Activated CD8-positive, alpha-beta T cell treated with anti-CD3 and anti-CD28 coated beads for 36 hours (primary cell): ENCODE measurements at places on chromosomes 4 and X. TPM values are rescaled to one million over a fixed set of nuclear protein-coding genes. Genes with fewer than 3 reads are reported as not detected.
A peak's percentile ranks its signal among the peaks of the same experiment; 100 is the strongest.

DNA sequence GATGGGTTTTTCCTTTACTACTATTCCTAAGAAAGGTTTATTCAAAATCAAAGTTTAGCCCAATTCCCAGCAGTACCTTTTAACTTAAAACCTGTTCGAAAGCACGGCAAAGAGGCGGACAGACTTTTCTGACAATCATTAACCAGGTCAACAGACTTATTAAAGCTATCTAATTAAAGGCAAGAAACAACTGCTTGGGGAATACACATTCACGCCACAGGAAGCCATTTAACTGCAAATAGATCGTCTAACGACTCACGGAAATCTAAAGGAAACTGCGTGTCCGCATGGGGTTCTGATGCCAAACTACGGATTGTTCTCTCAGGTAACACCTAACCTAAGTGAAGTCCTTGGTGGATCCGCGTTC lies 663 bp upstream of the USP53 start:
- DNase-seq = no peak

DNA sequence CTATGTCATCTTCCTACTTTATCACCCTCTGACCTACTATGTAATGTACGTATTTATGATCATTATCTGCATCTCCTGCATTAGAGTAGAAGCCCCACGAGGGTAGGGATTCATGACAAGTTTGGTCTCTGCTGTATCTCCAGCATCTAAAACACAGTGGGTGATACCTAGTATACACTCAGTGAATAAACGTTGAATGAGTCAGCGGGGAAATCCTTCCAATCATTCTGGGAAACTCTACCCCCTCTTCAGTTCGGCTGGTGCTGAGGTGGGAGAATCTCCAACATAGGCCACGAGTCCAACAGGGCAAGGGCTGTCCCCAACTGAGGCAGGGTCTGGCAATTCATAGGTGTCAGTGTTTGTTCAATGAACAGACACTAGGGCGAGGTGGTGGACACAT lies 74.4 kb upstream of the EFNB1 start:
- peak; percentile 2 for DNase-seq

- no peak for DNase-seq
Observed at GRCh38 chr4:57498251-57498650, 388.1 kb upstream of the IGFBP7 start.

DNA sequence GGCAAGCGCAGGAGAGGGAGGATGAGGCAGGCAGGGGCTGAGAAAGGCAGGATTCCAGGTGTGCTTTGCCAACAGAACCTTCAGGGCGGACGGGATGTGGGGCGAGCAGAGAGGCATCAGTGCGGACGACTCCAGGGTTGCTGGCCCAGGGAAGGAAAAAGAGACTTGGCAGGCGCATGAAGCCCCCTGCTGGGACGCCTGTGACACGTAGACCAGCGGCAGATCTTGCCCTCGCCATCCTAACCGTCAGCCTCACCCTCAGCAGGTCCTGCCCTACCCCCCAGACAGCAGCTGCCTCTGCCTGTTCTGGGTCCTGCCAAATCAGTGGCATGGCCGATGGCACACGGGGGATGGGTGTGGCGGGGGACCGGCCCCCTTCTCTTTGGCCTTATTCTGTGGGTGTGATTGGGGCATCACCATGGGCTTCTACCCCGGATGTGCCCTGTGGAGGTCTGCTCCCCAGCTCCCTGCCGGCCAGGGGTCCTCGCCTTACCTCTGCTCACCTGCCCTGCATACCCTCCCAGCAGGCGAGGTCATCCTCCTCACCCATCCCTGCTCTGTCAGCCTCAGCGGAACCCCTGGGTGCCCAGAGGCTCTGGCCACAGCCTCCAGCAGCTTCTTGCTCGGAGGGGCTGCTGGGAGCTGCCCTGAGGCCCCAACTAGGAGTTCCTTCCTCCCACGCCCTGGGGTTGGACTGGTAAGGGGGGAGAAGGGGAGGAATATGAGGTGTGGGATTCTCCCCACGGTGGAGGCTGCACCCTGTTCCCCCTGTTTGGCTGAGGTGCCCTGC lies 2.9 kb upstream of the SH3BP2 start:
- no peak for DNase-seq

GRCh38 chr4:6383009-6383404 lies 89.4 kb downstream of the PPP2R2C start:
- DNase-seq = no peak

- DNase-seq = peak; percentile 85
Observed at GRCh38 chrX:100636321-100636991, at the start of gene TSPAN6. Gene TSPAN6 (minus strand): TSS chrX:100636806. CDS start chrX:100636694, 112 bp downstream.

DNA sequence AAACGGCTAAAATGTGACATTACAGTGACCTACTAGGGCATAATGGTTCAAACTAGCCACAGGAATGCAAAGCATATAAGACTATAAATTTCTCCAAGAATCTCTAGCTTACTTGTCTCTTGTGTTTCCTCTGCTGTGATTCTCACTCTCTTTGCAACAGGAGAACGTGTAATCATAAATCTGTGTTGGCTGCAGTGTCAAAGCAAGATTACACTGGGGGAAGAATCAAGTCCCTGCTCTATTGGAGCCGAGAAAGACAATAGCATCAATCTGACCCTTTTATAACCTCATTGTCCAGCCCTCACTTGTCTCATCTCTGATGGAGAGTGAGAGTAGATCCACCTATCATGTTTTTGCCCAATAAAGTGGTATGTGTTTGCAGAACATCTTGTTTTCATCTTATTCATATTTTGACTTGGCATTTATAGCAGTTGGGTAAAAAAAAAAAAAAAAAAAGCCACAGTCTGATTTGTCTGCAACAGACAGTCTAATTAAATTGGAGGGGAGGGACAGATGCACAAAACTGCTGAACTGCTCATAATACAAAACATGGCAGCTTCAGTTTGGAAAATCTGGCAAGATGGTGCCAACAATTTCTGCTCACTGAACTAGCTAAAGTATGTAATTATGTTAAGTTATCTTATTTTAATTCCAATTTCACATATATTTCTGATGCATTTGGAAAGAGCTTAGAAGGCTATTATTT lies 165.0 kb upstream of the GABRA2 start:
- no peak for DNase-seq

DNA sequence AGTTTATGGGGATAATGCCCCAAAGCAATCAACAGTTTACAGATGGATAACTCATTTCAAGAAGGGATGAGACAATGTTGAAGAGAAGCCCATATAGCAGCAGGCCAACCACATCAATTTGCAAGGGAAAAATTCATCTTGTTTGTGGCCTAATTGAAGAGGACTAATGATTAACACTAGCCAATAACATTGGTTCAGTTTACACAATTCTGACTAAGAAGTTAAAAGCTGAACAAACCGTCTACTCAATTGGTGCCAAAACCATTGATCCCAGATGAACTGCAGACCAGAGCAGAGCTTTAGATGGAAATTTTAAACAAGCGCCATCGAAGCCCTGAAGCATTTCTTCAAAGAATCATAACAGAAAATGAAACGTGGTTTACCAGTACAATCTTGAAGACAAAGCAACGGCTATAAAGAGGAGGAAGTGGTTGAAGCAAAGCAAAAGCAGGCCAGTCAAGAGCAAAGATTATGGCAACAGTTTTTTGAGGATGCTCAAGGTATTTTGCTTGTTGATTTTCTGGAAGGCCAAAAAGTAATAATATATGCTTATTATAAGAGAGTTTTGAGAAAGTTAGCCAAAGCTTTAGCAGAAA lies 20.5 kb upstream of the BLTP1 start:
- peak; percentile 4 for DNase-seq

DNA sequence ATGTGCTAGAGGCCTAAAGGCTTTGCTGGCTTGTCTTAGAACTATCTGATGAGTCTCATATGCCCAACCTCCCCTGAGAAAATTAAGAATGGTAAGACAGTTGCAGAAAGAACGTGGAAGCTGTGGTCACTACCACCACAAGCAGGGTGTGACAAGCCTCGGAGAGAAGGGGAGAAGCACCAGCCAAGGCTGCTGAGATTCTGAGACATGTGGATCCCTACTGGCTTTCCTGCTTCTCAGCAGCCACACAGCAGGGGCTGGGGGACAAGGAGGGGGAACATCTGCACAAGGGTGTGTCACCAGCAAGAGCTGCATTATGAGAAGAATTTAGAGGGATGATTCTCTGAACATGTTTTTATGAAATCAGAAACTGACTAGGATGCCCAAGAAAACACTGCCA lies 19.4 kb downstream of the TAPT1 start:
- DNase-seq = peak; percentile 16

DNA sequence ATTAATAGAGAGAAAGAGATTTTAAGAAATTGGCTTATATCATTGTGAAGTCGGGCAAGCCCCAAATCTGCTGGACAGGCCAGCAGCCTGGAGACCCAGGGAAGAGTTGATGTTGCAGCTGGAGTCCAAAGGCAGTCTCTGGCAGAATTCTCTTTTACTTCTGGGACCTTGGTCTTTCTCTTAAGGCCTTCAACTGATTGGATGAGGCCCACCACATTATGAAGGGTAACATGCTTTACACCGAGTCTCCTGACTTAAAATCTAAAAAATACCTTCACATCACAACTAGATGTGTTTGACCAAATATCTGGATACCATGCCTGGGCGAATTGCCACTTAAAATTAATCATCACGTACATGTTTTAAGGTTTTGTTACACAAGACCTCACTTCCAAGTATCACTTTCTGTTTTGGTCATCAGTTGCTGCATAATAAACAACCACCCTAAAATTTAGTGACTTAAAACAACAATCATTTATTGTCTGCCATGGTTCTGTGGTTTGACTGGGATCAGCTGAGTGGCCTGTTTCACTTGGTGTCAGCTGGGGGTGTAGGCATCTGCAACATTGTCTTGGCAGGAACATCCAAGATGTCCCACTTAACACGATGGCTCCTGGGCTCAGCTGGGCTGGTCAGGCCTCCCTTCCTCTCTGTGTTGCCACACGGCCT lies 3.4 kb downstream of the CD38 start:
- DNase-seq = peak; percentile 68

GRCh38 chr4:153207567-153207966 lies 3.3 kb downstream of the TRIM2 start:
- no peak for DNase-seq

- no peak for DNase-seq
Observed at GRCh38 chr4:123649250-123649644, 252.7 kb downstream of the SPRY1 start.

DNA sequence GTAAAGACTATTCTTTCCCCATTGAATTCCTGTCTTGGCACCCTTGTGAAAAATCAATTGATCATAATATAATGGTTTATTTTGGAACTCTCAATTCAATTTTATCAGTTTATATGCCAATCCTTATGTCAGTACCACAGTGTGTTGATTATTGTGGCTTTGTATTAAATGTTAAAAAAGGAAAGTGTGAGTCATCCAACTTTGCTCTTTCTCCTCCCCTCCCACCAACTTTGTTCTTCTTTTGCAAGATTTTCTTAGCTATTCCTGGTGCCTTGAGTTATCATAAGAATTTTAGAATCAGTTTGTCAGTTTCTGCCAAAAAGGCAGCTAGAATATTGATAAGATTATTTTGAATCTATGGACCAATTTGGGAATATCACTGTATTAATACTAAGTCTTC lies 11.2 kb upstream of the RNF175 start:
- DNase-seq = no peak

DNA sequence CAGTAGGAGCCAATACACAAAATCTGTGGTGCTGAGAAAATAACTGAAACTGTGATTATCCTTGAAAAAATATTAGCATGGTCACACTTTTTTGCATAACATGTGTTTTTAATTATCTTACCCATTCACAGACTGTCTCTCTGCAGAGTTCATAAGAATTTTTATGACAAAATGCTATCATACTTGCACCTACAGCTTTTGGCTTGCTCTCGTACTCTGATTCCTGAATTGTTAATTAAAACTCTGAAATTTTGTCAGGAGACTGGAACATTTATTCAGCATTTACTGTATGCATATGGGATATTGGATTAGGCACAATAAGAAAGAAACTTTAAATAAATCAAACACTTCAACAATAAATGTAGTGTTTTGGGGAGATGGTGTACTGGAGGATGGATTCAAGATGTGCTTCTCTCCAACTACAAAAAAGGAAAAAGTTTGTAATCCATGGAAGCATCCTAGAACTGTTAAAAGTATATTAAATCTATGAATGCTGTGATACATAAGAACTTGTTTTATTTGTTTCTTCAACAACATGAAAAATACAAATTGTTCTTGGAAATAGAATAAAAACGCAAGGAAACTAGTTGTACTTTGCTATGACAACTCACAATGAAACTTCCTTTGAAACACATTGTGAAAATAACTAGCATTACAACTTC lies 260.5 kb downstream of the SPATA18 start:
- DNase-seq = no peak

DNA sequence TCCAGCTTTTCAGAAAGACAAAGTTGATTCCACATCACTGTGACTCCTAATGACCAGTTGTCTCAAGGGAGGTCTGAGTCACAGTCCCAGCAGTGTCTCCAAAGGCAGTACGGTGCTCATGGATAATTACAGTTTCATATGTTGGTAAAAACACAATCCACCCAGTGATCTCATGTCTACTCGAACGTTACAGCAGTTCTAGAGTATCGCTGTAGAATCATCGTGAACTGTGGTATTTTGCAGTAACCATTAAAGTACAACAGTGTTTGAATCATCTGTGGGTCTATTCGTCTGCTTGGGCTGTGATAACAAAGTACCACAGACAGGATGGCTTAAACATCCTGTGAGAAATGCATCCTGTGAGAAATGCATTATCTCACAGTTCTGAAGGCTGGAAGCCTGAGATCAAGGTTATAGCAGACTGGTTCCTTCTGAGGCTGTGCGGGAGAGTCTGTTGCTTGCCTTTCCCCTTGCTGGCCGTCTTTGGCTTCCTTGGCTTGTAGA lies 121.1 kb upstream of the SORBS2 start:
- no peak for DNase-seq

GRCh38 chr4:41632481-41633073 lies 94.6 kb downstream of the LIMCH1 start:
- DNase-seq = no peak

DNA sequence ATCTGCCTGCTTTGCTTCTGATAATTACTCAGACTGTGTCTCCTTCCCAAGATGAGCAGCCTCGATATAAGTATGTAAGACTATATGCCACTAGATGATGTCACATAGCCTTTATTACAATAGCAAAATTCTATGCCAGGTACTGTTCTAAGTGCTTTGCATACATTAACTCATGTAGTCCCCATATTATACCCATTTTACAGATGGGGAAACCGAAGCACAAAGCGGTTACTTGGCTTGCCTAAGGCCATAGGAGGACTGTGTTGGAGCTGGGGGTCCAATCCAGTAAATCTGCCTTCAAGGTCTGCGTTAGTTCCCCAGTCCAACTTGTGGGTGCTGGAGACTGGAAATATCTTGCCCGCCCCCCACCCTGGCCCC lies 826 bp upstream of the SCML1 start:
- DNase-seq = no peak

IL3RA gene
- total RNA-seq = not detected

BTK gene
- 1.6 TPM for total RNA-seq

ZNF41 gene
- 10.6 TPM for total RNA-seq
